ENCODE measurements at places on chromosomes 5 and 9. TPM values are rescaled to one million over a fixed set of nuclear protein-coding genes. Genes with fewer than 3 reads are reported as not detected.
A peak's percentile ranks its signal among the peaks of the same experiment; 100 is the strongest.

Gene SLC12A2
- 41.8 TPM for polyA plus RNA-seq

Gene SOX30
- polyA plus RNA-seq: 0.55 TPM

Gene CMBL
- 41.6 TPM for polyA plus RNA-seq

Gene TMEM174
- 17.1 TPM for polyA plus RNA-seq

Gene SH3GL2
- polyA plus RNA-seq: 4.2 TPM

GRCh38 chr5:157915638-157916037 lies 56.7 kb upstream of the CLINT1 start:
- peak; percentile 44 for DNase-seq

DNA sequence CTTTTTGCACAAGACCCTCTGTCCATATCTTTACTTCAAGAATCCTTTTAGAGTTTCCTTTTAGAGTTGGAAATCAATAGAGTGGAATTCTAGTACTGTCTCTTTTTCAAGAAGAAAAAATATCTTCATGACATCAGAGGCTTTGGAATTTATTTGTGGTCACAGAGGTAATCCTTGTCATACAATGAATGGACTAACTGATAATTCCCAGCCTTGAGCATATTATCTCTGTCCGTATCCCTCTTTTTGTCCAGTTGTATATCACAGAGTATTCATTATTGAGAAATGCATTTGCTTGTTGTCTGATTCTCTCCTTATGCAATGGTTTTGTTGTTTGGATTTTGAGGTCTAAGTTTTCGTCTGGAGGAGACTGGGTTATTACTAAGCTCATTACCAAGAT lies 82.0 kb upstream of the HAPLN1 start:
- no peak for DNase-seq

Gene EGFL7
- 43.8 TPM for polyA plus RNA-seq

- DNase-seq: no peak
Measured at GRCh38 chr5:136963504-136963903, 535.6 kb downstream of the SPOCK1 start.

Gene PRLR
- polyA plus RNA-seq: 33.0 TPM

DNA sequence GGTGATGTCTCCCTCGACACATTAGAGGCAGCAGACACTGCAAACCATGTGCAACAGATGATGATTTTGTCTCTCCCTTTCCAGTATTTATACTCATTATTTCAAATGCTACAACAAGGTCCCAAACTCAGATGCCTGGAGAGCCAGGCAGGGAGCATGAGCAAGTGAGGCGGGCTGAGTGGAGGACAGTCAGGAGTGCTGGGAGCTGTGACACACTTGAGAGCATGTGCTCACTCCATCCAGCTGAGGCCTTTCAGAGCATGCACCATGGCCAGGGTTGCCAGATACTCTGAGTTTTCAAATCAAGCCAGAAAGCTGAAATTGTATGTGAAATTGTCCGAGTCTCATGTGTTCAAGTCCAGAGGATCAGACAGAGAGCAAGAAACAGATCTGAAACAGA lies 55.8 kb upstream of the SLC2A8 start:
- no peak for DNase-seq

- DNase-seq: no peak
Measured at GRCh38 chr5:40486437-40487275, 193.1 kb upstream of the PTGER4 start.

Gene WNT8A
- polyA plus RNA-seq: 0.26 TPM

Gene EDIL3
- polyA plus RNA-seq: 60.3 TPM

DNA sequence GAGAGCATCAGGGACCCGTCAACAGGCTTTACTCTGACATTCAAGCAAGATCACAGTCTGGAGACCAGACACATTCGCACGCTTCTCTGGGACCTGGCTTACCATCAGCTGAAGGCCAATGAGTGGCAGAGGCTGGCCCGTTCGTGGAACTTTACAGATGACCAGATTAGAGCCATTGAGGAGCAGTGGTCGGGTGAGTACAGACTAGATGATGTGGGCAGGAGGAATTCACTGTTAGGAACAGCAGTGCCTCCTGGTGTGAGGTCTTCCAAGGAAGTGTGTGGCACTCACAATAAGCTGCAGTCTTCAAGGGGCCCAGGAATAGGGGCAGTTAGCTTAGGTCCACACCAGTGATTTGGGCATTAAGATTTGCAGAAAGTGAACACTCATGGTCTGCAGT lies 50.4 kb downstream of the POC5 start:
- DNase-seq: no peak

DNA sequence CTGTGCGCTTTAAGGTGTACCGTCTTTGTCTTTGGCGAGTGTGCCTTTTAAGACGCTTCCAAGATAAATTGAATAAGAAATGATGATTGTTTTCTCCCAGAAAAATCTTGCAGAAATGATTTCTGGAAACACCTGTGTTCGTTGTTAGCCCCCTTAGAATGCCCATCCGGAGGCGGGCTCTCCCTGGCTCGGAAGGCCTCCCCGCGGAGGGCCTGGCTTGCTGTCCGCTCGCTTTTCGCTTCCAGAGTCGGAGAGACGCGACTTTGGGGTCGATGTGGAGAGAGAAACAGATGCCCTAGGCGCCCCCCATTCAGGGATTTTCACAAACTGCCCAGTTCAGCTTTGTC lies 23.9 kb downstream of the LECT2 start:
- DNase-seq: no peak

DNA sequence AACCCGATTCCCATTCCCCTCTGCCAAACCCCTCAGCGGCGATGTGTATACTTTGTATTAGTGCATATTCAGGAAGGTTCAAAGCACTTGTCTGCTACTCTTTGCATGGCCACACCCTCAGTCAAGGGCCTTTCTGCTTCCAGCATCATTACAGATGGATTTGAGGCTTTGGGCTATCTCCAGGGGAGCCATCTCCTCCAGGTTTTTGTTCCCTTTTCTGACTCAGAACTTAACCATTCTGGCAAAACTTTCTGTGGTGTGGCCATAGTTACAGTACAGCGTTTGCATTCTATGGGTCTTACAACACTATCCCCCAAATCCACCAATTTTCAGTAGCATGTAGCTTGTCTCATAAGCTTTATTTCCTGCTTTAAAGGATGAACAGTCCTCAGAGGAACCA lies 36.0 kb upstream of the SVEP1 start:
- DNase-seq: no peak

DNA sequence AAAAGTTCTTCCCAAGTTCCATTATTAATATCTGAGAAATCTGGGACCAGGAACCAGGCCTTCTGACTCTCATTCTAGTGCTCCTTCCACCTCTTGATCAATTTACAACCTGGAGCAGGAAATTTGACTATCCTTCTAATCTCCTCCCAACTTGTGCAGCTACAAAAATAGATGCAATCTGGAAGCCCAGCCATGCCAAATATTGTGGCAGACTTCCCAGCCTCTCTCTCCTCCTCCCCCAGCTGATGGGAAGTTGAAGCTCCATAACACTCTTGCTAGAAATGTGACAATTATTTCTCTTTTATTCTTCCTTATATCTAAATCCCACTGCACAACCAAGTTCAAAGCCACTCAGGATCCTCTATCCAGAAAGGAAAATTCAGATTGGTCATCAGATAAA lies 252.1 kb downstream of the SEC61B start:
- DNase-seq: no peak

DNA sequence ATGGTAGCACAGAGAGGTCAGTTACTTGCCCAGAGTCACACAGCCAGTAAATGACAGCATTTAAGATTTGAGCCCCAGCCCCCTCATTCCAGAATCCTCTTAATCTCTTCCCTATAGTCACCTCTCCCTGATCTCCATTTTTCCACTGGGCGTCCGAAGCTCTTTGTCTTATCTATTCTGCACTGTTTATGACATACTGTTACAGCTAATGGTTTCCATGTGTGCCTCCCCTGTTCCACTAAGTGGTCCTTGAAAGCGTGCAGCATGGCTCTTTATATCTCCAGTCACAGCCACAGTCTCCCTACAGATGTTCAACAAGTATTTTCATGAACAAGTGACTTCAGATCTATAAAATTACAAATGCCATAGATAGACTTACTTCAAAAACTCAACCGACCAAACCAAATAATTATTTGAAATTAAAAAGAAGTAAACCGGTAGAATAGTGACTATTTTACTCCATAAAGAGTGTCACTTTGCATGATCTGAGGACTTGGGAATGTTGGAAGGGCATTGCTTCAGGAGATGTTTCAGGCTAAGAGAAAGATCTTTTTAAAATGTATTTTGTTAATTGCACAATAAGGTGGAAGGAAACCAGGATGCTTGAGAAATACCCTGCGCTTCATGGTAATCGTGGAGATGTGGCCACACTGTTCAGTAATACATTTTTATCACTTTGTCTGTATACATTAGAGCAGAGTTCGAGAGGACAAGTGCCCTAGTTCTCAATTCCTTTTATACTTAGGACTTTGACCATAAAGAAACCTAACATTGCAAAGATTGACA lies 237.2 kb downstream of the FBXL7 start:
- DNase-seq: no peak

Gene DUSP1
- 86.6 TPM for polyA plus RNA-seq

GRCh38 chr5:79143684-79144379 lies 32.2 kb downstream of the BHMT start:
- DNase-seq: no peak

Gene NTNG2
- polyA plus RNA-seq: 0.40 TPM

Gene PCDHA9
- 0.04 TPM for polyA plus RNA-seq

DNA sequence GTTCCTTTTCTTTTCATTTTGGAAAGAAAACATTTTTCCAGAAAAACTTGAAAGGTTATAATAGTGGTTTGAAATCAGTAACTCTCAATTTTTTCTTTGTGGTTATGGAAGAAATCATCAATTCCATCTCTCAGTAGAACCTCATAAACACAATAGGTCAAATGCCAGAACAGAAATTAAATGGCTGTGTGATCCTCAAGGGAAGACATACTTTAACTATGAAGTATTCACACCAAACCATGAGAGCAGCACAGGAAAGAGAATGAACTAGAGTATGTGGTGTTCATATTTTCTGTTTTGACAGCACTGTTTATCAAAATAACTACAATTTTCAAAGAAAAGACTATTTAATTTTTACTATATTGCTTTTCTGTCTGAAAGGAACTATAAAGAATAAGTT lies 29.7 kb upstream of the EFNA5 start:
- DNase-seq: no peak

Gene RXRA
- polyA plus RNA-seq: 44.8 TPM

GRCh38 chr9:76652894-76653293 lies 111.3 kb upstream of the PCA3 start:
- DNase-seq: no peak

DNA sequence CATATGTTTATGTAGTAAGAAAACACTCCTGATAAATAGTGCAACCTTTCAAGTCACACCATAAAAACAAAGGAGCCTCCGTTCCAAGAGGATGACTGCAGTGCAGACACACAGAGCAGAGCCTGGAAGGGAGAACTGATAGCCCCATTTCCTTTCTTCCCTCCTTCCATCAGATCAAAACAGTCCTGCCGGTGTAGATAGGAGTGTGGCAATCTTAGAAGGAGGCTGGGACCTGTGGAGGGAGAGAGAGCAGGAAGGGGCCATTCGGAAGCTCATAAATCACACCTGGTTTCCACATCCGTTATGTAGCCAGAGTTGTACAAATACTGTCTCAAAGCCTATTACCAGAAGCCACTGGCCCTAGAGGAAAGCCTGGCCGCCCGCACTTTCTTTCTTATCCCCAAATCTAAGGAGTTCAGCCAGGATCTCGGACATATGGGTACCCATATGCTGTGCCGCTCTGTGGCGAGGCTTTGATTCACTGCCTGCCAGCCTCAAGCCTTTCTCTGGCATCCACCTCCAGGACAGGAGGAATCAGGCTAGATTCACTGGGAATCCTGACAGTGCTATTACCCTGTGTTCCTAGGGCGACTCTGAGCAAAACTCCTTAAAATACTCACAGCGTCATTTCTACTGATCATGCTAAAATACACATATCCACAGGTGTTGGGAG lies 26.9 kb downstream of the DAP start:
- peak; percentile 37 for DNase-seq

GRCh38 chr9:15735083-15735857 lies 182.4 kb downstream of the CCDC171 start:
- DNase-seq: no peak

Gene PDE6A
- 0.14 TPM for polyA plus RNA-seq

- no peak for DNase-seq
Measured at GRCh38 chr5:57417971-57418370, 64.6 kb downstream of the ACTBL2 start.

Gene EQTN
- 0.62 TPM for polyA plus RNA-seq

GRCh38 chr9:124399323-124399967 lies 15.8 kb downstream of the PSMB7 start:
- no peak for DNase-seq

DNA sequence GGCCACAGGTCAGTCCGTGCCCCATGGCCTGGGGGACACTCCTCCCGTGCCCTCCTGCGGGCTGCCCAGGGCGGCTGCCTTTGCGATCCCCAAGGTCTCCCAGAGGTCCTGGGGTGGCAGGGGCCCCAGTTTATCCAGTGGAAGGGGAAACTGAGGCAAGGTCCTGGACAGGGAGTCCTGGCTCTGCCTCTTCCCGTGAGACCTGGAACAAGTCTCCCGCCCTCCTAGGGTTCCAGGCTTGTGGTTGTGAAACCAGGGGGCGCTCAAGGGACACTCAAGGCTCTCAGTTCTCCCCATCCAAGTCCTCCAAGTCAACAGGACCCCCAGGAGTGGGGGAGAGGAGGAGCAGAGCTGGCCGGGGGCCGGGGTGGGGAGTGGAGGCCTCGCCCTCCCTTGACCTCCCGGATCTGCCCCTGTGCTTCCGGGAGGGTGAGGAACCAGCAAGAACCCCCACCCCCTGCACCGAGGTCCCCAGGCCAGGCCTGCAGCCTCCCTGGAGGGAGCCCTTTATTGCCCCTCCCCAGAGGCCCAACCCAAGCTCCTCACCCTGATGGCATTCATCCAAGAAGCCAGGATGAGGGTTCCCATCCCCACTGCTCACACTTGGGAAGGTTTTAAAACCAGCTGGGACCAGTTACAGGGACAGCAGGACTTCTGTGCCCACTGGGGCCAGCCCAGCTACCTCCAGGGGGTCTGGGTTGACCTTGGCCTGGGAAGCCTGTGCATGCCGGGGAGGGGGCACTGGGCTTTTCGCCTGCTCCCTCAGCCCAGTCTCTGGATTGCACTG lies 24.7 kb upstream of the TMEM250 start:
- DNase-seq: no peak
